ENCODE measurements at places on chromosomes 3 and 15.

DNA sequence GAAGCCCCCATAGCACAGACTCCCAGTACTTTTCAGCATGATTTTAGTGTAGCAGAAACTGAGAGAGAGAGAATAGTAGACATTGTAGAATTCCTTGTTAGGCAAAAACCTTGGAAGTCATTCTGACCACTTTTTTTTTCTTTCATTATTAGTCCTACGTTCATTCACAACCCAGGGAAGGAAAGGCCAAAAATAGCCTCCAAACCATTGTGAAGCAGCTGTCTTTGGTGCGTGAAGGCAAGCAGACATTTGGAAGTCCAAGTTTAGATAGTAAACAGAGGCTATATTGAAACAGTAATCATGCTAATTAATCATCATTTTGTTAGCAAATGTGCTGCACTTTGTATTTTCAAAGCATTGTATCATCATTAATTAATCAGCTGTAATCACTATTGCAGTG lies 34.5 kb downstream of the CCDC54 start:
- no peak for DNase-seq

GRCh38 chr3:123028233-123028828 lies 768 bp upstream of the SEMA5B start:
- DNase-seq = peak; percentile 35

GRCh38 chr3:107969994-107970819 lies 120.6 kb downstream of the CD47 start:
- DNase-seq = no peak

DNA sequence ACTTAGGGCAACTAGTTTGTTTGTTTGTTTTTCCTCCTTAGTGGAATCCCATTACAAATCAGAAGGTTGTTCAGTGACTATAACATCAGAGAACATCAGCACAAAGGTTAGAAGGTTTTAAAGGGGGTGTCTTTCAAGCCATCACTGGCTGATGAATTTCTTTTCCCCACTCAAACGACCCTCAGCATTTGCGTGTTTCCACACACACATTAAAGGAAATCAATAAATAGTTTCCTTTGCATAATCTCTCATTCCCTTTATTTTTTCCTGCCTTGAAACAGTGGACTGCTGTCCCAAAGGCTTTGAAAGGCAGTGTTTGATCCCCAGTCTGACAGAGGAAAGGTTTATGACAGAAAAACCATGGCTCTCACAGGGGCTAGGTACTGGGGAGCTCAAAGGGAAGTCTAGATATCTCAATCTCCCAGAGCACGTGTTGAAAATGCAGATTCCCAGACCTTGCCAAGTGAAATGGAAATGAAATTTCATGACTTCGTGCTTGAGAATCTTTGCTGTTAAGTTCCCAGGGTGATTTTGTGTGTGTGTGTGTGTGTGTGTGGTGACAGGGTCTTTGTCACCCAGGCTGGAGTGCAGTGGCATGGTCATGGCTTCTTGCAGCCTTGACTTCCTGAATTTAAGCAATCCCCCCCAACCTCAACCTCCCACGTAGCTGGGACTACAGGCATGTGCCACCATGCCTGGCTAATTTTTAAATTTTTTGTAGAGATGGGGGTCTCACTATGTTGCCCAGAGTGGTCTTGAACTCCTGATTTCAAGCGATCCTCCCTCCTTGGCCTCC lies 2.2 kb upstream of the INTS14 start:
- no peak for DNase-seq

- no peak for DNase-seq
Measured at GRCh38 chr3:53166781-53167291, 5.8 kb downstream of the PRKCD start.

DNA sequence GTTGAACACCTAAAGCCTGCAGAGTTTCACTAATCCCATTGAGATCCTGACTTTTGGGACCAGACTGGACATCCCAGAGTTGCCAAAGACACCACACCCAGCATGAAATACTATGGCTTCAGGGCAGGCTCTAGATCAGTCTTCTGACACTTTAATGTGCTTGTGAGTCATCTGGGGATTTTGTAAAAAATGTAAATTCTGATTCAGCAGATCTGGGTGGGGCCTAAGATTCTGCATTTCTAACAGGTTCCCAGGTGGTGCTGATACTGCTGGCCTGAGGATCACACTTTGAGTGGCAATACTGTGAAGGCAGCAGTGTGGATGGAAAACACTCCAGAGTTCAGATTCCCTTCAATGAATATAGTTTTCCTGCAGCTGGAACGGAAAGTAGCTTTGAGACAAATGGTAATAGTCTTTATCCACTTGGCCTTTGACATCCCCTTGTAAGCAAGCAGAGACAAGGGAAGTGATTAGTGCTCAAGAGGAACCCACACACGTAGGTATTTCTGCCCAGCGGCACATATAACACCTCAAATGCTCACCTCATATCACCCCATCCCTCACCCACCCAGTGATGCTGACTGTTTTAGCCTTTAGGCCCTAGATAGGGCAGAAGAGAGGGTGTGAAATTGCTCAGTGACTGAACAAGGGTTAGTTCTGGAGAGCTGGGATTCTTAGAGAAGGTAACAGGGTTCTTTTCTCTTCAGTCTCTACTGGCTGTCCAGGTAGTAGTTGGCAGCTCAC lies 51.5 kb upstream of the GSK3B start:
- peak; percentile 8 for DNase-seq

- DNase-seq = no peak
Measured at GRCh38 chr3:4065085-4065484, 238.1 kb upstream of the SETMAR start.

DNA sequence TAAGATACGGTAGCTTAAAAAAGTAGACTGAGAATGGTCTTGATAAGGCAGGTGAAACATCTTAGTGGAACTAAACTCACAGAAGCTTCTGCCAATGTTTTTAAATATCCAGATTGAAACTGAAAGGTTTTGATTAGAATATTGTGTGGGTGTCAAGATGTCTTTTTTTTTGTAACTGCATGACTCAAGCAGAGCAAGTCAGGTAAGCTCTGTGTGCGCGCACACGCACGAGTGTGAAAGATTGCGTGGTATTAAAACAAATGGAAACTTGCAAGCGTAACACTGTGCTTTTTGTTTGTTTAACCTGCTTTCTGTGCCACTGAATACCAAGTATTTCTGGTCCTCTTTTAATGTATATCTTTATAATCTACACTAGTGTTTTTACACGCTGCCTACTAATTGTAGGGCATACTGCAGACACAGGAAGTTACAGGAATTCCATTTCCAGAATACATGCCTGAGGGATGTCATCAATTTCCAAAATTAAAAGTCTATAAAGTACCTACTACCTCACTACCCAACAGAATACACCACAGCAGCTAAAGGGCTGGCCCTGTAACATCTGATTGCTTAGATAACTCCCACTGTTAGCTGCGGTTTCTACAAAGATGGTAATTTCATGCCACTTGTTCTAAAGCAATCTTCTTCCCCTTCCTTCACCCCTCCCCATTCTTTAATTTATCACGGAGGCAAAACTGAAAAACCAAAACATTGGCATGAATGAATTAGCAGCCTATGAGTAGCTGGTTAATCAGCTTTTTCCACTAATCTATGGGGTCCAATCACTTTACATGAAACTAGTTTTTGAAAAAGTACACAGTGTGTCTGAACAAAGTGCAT lies 472.8 kb downstream of the SHQ1 start:
- DNase-seq = peak; percentile 10

DNA sequence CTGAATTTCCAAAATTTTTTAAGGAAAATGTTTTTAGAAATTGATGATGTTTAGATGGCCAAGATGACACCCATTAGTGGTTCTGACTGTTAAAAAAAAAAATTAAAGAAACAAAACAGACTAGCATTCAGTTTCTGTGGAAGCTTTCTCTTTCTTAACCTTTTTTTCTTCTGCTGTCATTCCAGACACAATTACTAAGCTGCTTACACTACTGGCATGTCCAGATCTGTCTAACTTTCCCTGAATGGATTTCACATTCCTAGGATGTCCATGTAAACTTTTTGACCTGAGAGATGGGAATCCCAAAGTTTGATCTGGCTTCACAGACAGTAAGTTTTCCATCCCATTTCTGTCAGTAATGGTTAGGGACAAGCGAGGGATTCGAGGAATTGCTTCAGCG lies 10.3 kb upstream of the MTMR10 start:
- no peak for DNase-seq

DNA sequence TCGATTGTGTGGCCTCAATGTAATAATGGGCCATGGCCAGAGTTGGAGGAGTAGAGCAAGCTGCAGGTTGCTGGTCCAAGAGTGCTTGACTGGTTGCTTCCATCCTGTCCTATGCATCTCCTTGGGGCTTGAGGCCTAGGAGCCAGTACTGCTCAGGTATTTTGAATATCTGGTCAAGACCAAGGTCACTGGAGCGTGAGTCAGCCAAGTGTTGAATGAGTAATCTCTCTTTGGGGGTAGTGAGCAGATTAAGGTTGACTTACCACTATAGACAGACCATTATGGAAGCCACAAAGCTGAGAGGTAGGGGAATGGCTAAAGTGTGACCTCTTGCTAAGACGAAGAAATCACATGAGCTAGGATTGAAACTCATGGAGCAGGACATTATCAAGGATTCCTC lies 9.4 kb upstream of the PARP6 start:
- no peak for DNase-seq

GRCh38 chr3:3097958-3098357 lies 12.2 kb downstream of the IL5RA start:
- no peak for DNase-seq

DNA sequence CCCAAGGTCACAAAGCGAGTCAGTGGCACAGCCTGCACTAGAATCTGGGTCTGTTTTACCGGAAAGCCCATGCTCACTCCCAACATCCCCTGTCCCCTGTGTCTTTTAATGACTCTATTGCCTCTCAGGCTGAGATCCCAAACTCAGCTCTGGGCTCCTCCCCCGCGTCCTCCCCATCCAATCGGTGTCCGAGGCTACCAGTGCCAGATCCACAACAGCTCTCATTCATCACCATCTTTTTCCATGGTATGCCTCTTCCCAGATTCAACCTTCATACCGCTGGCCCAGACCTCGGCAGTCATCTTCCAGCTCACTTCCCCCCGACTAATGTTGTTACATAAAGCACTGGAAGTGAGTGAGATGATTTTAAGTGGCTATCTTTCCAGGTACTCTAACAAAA lies 16.1 kb upstream of the KY start:
- no peak for DNase-seq

- no peak for DNase-seq
Measured at GRCh38 chr15:37902126-37902525, 32.3 kb upstream of the TMCO5A start.

DNA sequence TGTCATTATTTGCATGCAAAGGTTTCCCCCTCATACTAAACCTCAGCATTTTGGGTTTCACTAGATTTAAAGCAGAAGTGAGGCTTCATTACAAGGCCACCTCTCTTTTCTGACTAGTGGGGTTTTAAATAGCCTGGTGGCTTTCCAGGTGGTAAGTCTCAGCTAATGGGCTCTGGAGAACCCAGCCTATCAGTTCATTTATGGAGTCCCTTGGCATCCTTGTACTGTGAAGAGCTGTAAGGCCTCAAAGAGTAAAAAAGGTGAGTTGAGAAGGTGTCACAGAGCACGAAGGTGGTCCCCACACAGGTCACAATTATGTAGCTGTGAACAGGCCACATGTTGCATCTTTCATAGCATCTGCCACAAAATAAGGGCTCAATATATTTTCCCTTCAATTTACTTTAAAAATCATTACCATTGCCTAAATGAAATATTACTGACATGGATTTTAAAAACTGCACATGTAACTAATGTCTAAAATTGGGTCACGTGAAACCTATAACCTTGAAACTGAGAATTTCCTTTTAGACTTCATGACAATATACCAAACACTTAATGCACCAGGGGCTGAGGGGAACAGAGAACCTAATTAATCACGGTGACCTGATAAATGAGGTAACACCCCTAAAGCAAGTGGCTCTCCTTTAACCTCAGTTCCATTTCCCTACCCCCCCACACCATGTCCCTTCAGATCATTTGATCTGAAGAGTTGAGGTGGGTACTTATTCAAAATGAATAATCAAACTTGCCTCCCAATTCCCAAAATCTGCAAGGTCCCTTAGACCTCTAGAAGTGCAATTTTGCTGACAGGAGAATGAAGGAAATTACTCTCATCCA lies 1.3 kb downstream of the NGLY1 start:
- DNase-seq = no peak

DNA sequence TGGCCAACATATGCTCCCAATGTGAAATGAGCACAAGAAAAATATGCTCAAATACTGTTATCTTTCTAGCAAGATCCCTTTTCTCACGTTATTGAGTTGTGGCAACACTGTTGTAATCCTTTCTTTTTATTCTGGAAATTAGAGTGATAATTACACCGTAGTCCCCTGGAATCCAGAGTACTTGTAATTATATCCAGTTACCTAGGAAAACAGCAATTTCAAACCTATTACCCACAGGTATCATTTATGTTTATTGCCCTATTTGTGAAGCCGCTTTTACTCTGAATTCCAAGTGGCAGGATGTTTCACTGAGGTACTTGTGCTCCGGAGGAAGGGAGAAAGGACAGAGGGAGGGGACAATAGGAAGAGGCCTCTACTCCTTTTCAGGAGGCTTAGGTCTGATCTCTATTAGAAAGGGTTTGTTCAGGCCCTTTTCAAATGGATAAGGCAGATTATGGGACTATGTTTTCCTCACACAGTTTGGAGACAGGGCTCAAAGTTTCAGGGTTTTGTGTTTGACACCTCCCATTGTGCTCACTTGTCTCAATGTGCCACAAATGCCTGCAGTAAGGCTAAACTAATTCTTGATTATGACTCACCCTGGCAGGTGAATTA lies 646.6 kb downstream of the TUSC7 start:
- DNase-seq = no peak

DNA sequence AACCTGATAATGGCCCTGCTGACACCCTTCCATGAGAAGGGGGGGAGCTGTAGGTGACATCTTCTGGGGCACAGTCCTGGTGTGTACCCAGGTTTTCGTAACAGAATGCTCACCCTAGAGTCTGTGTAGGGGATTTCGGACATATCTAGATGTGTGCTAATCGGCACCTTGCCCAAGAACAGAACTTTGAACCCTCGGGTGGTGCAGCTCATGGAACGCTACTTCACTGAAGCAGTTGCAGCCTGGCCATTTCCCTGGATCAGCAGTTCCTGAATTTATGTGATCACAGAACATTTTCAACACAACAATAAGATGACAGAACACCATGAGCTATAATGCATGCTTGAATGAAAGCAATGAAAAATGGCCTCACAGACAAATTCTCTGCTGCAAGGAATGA lies 57.5 kb upstream of the MUC13 start:
- no peak for DNase-seq

- no peak for DNase-seq
Measured at GRCh38 chr15:42533246-42533645, 15.3 kb downstream of the LRRC57 start.

DNA sequence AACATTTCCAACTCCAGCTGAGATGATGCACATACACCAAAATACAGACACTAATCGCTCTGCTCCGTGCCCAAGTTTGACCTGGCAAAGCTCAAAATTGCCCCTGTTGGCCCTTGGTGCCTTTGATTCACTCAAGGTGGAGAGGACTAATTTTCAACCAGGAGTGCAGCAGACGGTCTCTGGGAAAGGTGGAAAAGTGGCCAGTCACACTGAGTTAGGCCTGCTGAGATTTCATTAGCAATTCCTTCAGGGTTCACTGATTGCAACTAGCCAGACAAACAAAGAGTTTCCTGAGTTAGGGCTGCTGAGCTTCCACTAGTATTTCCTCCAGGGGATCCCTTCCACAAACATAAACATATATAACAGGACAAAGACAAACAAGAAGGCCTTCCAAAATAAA lies 28.7 kb upstream of the LHFPL4 start:
- no peak for DNase-seq

All from CD4-positive, alpha-beta T cell treated with Interleukin-4 for 4 hours (primary cell).